AG04449 (cell line): ENCODE measurements at places on chromosomes 2 and 18.

GRCh38 chr2:229752970-229753729 is 38.8 kb upstream of the DNER start:
- DNase-seq, result no peak

DNA sequence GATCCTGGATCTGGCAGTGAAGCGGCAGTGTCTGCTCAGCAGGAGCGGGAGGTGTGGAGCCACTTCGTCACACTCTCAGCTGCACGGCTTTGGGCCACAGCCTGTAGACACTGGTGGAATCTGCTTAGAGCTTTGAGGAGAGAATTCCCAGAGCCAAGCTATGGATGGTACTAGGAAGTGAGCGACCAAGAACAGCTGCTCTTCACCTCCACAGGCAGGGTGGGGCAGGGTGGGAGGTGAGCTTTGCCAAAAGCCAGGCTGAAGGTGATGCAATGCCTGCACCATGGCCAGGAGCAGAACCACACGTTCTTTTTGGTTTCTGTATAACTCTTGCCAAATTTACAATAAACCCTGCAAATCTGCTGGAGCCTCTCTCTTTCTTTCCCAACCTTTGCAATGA is 226.1 kb downstream of the ANKRD30B start:
- DNase-seq, result no peak

DNA sequence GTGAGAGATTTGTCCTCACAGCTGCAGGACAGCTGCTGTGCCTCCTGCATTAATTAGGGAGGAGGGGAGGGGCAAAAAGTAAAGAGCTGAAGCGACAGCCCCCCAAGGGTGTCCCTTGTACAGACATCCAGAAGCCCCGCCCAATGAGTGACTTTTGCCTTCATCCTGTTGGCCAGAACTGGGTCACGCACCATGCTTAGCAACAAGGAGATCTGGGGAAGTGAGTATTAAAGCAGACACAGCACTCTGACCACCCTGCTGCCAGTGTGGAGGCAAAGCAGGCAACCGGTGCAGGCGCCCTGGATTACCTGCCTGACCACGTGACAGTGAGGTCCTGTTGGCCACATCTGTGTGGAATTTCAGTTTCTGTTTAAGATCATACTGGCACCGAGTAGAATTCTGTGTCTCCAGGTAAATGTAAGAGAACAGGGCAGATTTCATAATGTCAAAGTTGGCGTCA is 21.5 kb upstream of the BIN1 start:
- no peak for DNase-seq

- DNase-seq, result peak; percentile 9
These were observed 59.1 kb downstream of the SAP130 start for GRCh38 chr2:127968610-127969339.

GRCh38 chr2:240561325-240561971 is 1.3 kb downstream of the DUSP28 start:
- peak; percentile 37 for DNase-seq
